ENCODE measurements at places on chromosomes 12 and 14.

DNA sequence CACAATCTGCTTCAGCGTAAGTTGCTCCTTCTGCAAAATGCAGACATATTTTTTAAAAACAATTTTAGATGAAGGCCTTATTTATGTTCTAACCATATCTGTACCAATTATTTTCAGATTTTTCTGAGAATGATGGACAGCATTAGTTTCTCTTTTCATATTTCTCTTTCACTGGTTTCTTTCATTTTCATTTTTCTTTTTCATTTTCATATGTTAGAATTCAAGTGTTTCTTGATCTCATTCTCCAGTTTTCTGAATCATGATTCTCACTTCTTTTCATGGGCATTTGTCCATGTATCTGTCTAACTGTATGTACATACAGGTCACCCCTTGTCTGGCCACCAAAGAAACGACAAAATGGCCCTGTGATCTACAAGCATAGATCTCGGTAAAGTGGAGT, 346.6 kb downstream of the NAV3 start:
- DNase-seq = no peak

- DNase-seq = no peak
These were observed 68.2 kb downstream of the PLEKHG7 start for GRCh38 chr12:92771001-92771400.

DNA sequence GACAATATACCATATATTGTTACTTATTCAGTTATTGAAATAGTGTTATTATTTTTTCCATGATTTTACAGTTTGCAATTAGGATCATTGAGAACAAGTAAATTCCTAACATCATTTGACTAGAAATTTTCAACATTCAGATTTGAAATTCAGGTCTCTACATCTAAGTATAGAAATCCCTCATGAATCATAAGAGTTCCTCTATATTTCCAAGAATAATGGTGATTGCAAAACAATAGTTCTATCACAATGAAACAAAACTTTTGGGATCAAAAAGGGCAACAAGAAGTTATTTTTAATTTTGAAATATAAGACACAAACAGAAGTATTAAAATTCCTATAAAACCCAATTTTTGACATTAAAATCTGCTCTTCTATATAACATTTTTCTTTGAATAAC, 10.8 kb downstream of the CLEC1A start:
- no peak for DNase-seq

DNA sequence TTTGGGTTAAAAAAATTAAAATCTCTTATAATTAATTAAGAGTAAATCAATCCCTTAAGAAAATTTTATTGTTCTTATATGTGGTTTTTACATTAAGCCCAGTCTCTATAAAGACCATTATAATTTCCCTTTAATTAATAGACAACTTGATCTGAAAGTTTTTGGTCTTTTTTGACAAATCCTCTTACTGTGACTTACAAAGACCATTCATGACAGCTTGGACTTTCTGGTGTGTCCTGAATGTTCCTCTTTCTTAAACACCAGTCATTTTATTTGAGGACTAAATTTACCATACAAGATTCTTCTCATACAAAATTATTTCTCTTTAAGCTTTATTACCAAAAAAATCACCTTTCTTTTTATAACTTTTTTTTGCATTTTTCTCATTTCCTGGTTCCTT, 368.3 kb downstream of the ADGRD1 start:
- no peak for DNase-seq

GRCh38 chr12:109592905-109593272, 19.3 kb downstream of the MVK start:
- no peak for DNase-seq

DNA sequence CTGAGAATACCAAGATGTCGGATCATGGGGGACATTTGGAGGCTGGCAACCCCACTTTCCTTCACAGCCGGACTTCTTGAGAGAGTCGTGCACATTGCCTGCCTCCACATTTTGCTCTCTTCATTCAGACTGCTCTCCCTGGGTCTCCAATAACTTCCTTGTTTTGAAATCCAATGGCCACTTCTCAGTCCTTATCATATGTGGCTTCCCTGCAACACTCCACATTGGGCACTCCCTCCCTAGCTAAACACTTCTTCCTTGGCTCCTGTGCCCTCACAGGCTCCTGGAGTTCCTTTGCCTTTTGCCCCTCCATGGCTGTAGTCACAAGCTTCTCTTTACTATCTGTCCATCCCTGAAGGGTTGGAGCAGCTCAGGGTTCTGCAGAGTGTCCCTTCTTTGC, 30.1 kb downstream of the NPC2 start:
- DNase-seq = no peak

- DNase-seq = peak; percentile 35
These were observed 50.8 kb upstream of the MAX start for GRCh38 chr14:65153101-65153500.

GRCh38 chr14:65940056-65940735, 527.7 kb downstream of the FUT8 start:
- no peak for DNase-seq

DNA sequence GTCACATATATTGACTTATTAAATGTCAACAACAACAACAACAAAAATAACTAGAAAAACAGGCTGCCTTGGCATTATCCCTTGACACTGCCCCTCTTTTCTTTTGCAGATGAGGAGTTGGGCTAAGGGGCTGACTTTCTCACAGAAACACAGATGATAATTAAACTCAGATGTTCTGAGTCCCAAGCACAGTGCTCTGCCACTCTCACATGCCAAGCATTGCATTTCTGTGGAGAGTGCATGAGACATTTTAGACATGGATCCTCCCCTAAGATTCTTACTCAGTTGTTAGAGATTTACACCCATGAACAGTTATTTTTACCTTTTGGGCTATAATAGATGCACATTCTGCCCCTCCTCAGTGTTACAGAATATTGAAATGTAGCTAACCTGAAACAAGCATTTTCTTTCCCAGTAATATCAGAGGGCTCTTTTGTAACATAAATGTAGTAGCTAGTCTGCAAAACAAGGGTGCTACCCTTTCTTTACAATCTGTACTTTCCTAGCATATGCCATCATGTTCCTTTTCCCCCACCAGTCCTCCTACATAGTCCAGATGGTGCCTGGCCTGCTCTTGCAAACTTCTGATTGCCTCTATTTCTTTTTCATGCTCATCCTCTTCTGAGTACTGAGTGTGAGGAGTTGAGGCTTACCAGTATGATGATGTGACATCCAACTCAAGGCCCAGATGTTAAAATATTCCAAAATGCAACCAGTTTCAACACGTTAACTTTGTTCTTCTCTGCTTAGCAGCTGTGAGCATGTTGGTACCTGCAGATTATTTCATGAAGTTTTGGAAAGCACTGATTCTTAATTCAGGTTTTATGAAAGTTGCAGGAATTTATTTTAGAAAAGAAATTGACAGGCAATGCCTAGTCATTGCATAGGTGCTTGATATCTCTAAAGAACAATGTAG, 125.0 kb upstream of the ATP2B1 start:
- DNase-seq = no peak

DNA sequence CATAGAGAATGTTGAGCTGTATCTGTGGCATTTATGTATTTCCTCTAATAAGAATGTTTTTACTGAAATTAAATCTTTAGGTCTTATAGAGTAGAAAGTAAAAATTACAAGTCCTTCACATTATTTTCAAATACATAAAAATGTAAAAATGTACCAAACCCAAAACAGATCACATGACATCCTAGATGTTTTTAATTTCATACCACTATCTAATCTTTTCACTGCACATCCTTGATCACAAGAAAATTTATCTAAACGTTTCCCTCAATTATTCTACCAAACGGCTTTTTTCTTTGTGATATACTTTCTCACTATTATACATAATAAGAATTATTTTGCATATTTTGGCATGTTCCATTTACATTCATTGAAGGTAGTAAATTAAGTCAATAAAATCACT, 18.3 kb downstream of the SGPP1 start:
- no peak for DNase-seq

- no peak for DNase-seq
These were observed 35.0 kb upstream of the GALNT9 start for GRCh38 chr12:132364348-132364902.

DNA sequence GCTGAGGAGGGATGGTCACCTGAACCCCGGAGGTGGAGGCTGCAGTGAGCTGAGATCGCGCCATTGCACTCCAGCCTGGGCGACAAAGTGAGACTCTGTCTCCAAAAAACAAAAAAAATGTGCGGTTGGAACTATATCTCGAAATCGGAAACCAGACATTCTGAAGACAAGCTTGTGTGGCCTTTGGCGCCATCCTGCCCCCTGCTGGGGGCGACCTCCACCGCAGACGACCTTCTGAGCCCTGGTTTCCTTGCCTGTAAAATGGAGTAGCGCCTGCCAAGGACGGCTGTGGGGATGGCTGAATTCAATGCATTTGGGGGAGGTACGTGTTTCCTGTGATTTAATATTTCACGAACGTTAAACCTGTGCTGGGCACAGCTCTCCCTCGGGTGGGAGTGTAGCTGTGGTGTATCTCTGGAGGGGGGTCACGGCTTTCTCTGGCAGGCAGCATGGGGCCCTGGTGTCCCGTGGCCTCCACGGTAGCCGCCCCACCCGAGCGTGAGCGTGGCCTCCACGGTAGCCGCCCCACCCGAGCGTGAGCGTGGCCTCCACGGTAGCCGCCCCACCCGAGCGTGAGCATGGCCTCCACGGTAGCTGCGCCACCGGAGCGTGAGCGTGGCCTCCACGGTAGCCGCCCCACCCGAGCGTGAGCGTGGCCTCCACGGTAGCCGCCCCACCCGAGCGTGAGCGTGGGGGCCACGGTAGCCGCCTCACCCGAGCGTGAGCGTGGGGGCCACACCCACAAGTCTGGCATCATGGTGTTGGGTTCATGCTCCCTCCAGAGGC, 55.3 kb downstream of the LRCOL1 start:
- no peak for DNase-seq

DNA sequence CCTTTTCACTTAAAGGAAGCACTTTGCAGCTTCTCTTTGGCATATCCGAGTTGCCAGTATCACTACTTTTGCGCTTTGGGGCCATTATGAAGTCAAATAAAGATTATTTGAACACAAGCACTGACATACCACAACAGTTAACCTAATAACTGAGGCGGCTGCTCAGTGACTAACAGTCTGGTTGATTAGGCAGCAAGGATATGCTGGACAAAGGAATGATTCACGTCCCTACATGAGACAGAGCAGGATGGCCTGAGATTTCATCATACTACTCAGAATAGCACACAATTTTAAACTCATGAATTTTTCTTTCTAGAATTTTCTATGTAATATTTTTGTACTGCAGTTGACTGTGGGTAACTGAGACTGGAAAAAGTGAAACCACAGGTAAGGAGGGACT, 56.9 kb upstream of the E2F7 start:
- no peak for DNase-seq

DNA sequence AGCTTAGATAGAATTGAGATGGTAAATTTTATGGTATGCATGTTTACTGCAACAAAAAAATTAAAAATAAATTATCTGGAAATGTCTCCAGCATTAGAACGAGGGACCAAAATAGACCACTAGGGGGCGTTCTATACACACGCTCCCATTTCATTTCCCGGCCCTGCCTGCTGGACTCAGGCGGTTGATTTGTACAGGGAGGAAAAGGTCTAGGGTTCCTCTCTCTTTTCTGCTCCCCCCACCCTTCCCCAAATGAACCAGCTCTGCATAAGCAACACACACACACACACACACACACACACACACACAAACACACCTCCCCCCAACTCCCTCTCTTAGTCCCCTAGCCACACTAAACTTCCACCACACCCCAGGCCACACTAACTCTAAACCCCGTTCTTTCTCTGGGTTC, 7.8 kb upstream of the DTX1 start:
- no peak for DNase-seq

GRCh38 chr14:77663293-77663692, 44.5 kb downstream of the ALKBH1 start:
- no peak for DNase-seq

GRCh38 chr12:52060498-52061177, 9.1 kb upstream of the ATG101 start:
- DNase-seq = no peak

- DNase-seq = no peak
These were observed 9.7 kb upstream of the GLT1D1 start for GRCh38 chr12:128843538-128843937.

- no peak for DNase-seq
These were observed 134.2 kb downstream of the ESRRB start for GRCh38 chr14:76510181-76510580.

- DNase-seq = no peak
These were observed 106.4 kb downstream of the EFCAB11 start for GRCh38 chr14:89848165-89848564.

- DNase-seq = no peak
These were observed 30.1 kb upstream of the RPH3A start for GRCh38 chr12:112761366-112761986.

DNA sequence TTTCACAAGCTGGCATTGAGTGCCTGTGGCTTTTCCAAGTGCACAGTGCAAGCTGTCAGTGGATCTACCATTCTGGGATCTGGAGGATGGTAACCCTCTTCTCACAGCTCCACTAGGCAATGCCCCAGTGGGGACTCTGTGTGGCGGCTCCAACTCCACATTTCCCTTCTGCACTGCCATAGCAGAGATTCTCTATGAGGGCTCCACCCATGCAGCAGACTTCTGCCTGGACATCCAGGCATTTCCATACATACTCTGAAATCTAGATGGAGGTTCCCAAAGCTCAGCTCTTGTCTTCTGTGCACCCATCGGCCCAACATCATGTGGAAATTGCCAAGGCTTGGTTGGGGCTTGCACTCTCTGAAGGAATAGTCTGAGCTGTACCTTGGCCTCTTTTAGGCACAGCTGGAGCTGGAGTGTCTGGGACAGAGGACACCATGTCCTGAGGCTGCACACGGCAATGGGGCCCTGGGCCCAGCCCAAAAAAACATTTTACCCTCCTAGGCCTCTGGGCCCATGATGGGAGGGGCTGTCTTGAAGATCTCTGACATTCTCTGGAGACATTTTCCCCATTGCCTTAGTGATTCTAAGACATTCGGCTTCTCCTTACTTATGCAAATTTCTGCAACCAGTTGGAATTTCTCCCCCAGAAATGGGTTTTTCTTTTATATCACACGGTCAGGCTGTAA, 313.3 kb upstream of the SFSWAP start:
- DNase-seq = no peak

DNA sequence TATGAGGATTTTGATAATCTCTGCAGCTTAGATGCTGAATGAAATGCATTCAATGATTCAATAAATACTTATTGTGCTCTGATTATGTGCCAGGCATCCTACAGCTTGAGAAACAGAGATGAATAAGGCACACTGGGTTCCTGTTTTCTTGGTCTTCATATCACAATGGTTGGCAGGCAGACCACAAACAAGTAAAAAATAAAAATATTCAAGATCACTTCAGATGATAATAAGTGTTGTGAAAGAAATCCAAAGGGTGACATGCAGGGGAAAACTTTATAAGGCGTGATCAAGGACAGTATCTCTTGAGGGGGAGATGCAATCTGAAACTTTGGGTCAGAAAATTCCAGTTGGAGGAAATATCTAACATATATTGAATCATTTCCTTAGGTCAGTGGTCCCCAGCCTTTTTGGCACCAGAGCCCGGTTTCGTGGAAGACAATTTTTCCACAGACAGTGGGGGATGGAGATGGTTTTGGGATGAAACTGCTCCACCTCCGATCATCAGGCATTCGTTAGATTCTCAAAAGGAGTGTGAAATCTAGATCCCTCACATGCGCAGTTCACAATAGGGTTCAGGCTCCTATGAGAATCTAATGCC, 73.7 kb upstream of the RAP1B start:
- DNase-seq = no peak
